Right lung (tissue), 10 donors: ENCODE measurements at places on chromosomes 13 and 19.

GRCh38 chr19:4676955-4677731, 7.0 kb upstream of the MYDGF start:
- DNase-seq = no peak

GRCh38 chr19:35397064-35397463, 26.2 kb downstream of the GPR42 start:
- DNase-seq = no peak

GRCh38 chr19:28394725-28395124, 818.2 kb downstream of the UQCRFS1 start:
- no peak for DNase-seq

- DNase-seq = no peak
These were observed 33.9 kb downstream of the CAPN12 start for GRCh38 chr19:38710416-38710702.

GRCh38 chr19:13099073-13099999, 3.3 kb downstream of the LYL1 start:
- no peak for DNase-seq

DNA sequence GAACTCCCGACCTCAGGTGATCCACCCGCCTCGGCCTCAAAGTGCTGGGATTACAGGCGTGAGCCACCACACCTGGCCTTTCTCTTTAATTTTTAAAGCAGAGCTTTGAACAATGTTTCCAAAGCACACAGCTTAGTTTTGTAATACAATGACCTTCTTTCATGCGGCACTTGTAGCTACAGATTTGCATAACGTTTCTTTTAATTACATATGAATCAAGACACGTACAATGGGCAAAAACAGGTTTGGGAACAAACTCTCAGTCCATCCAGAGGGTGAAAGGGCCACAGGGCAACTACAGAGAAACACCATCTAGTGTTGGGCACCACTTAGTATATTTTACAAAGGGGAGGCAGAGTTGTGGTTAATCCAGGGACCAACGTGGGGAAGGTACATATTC, 19.0 kb upstream of the S1PR4 start:
- DNase-seq = no peak

DNA sequence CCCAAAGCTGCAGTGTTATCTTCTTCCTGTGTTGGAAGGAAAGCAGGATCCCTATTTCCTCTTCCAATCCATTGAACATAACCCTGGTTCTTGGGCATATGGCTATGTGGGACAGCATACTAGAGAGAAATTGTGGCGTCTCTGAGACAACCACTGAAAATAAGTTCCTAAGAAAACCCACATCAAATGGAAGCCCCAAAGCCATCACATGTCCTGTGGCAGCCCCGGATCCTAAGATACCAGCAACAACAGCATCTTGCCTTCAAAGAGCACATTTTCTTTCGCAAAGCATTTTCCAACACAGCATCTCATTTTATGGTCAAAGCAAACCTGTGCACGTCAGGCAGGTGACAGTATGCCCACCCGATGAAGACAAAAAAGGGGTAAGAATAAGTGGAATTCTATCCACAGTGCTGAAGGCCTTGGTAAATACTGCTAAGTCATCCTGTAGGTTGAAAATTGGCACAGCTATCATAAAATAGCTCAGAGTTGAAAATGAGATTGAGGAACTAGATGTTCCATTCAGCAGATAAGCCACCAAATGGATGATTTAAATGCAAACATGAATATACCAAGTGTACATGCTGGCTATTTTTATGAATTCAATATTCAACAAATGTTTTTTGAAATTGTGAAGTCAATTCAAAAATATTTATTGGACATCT, 232.2 kb downstream of the DLEU7 start:
- DNase-seq = no peak

GRCh38 chr19:39265321-39265916, 2.8 kb upstream of the IFNL2 start:
- no peak for DNase-seq
